ENCODE measurements at places on chromosomes 3 and 15. TPM values are rescaled to one million over a fixed set of nuclear protein-coding genes. Genes with fewer than 3 reads are reported as not detected.

DNA sequence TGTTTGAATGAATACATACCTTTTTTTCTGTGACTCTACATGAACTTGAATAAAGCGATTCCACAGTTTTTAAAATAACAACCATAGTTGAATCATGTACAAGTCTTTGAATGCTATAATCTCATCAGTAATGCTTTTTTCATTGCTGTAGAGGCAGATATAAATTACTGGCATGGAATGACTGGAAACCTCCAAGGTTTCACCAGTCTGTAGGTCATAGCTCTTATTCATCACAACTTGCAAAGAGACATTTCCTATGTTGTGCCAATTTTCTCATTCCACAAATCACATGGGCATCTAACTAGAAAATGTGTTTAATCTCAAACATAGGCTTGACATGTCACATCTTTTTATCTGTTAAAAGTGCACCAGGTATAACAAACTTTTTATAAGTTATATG lies 407.1 kb upstream of the KCNMB2 start:
- no peaks in the 10 kb centered on the region for H3K36me3 ChIP-seq
- no peaks in the 10 kb centered on the region for H3K4me1 ChIP-seq
- no peak overlapping the region for H3K4me3 ChIP-seq
- no peak overlapping the region for H3K27ac ChIP-seq
- DNase-seq = no peak

Gene SIDT1
- total RNA-seq = 0.48 TPM

Gene RBMS3
- total RNA-seq = 63.1 TPM

- peaks cover 2% of the 10 kb centered on the region for H3K4me1 ChIP-seq
- H3K36me3 ChIP-seq = no peaks in the 10 kb centered on the region
- H3K27ac ChIP-seq = no peak overlapping the region
- no peak for DNase-seq
Observed at GRCh38 chr3:135964160-135964955, 1.2 kb upstream of the PPP2R3A start.

DNA sequence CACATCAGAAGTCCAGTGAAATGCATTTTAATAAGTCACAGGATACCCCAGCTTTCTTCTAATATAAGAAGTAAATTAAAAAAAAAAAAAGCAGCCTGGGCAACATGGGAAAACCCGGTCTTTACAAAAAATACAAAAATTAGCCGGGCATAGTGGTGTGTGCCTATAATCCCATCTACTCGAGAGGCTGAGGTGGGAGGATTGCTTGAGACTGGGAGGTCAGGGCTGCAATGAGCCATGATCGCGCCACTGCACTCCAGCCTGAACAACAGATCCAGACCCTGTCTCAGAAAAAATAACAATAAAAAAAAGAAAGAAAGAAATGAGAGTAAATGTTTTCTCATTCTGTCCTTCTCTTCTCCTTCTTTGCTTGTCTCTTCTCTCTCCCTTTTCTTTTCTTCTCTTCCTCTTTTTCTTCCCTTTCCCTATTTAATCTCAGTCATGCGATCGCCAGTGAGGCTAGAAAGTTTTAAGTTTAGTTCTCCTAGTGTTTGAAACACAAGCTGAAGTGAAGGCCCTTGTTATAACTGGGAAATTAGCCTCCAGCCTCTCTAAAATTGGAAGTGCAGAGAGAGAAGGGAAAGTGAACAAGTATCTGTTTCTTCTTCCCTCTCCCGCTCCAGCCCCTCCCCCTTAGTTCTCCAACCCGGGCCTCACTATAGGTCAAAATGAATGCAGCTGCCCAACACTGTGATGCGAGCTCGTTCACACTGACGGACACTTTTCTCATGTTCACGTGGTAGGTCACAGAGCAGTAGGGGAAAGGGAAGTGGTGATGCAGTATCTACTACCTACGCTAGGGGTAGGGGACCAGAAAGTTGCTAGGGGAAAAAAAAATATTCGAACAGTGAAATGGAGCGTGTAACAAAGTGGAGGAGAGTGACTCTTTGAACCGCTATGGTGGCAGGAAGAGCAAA lies 23.5 kb upstream of the TSC22D2 start:
- H3K36me3 ChIP-seq = no peaks in the 10 kb centered on the region
- H3K27me3 ChIP-seq = no peaks in the 10 kb centered on the region
- no peak overlapping the region for H3K27ac ChIP-seq
- DNase-seq = no peak

Gene GOLGA8J
- not detected for total RNA-seq

- H3K4me1 ChIP-seq = no peaks in the 10 kb centered on the region
- no peaks in the 10 kb centered on the region for H3K27me3 ChIP-seq
- no peak for DNase-seq
- H3K27ac ChIP-seq = no peak overlapping the region
- H3K36me3 ChIP-seq = no peaks in the 10 kb centered on the region
Observed at GRCh38 chr15:75810874-75811498, 32.3 kb upstream of the UBE2Q2 start.

- no peak for DNase-seq
- H3K27ac ChIP-seq = peak overlapping the region; percentile 2
- H3K36me3 ChIP-seq = no peaks in the 10 kb centered on the region
- no peaks in the 10 kb centered on the region for H3K27me3 ChIP-seq
- no peak overlapping the region for H3K4me3 ChIP-seq
Observed at GRCh38 chr15:98946301-98947255, 61.0 kb downstream of the PGPEP1L start.

GRCh38 chr3:107588217-107588616 lies 65.5 kb downstream of the BBX start:
- H3K36me3 ChIP-seq = no peaks in the 10 kb centered on the region

DNA sequence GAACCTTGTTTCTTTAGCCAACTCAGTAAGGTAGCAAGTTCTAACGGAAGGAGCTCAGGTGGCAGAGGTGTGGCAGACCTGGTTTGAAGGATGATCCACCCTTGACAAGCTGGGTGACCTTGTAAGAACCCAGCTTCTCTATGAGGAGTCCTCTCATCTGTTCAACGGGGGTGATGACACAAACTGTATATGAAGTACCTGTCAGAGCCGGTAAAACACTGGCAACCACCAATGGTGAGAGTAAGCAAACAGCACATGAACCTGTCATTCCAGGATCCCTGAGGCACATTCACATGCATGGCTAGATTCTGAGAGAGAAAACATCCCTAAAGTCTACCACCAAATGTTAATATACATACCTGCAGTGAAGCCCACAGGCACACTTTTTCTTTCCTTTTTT lies 2.4 kb downstream of the SCAP start:
- no peaks in the 10 kb centered on the region for H3K27me3 ChIP-seq
- H3K36me3 ChIP-seq = no peaks in the 10 kb centered on the region
- H3K4me1 ChIP-seq = peaks cover 11% of the 10 kb centered on the region
- no peak overlapping the region for H3K27ac ChIP-seq
- H3K4me3 ChIP-seq = no peak overlapping the region

GRCh38 chr15:45664451-45664850 lies 29.6 kb downstream of the SQOR start:
- no peak overlapping the region for H3K4me3 ChIP-seq
- no peak overlapping the region for H3K27ac ChIP-seq
- no peaks in the 10 kb centered on the region for H3K27me3 ChIP-seq
- DNase-seq = no peak

DNA sequence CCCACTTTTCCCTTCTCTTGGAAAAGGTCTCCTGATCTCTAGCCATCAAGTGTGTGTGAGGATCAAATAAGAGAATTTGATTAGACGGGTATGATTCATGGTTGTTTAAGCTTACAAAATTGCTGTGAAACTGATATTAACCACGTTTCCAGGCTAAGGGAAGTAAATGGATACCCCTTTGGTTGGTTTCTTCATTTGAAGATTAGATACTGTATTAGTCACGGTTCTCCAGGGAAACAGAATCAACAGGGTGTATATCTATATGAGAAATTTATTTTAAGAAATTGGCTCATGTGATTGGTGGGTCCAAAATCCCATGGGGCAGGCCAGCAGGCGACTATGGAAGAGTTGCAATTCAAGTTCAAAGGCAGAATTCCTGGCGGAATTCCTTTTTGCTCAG lies 112.7 kb upstream of the SELENOK start:
- H3K4me1 ChIP-seq = no peaks in the 10 kb centered on the region
- no peak for DNase-seq
- H3K36me3 ChIP-seq = no peaks in the 10 kb centered on the region
- no peak overlapping the region for H3K27ac ChIP-seq
- H3K27me3 ChIP-seq = no peaks in the 10 kb centered on the region

Gene PCLAF
- total RNA-seq = 0.37 TPM

DNA sequence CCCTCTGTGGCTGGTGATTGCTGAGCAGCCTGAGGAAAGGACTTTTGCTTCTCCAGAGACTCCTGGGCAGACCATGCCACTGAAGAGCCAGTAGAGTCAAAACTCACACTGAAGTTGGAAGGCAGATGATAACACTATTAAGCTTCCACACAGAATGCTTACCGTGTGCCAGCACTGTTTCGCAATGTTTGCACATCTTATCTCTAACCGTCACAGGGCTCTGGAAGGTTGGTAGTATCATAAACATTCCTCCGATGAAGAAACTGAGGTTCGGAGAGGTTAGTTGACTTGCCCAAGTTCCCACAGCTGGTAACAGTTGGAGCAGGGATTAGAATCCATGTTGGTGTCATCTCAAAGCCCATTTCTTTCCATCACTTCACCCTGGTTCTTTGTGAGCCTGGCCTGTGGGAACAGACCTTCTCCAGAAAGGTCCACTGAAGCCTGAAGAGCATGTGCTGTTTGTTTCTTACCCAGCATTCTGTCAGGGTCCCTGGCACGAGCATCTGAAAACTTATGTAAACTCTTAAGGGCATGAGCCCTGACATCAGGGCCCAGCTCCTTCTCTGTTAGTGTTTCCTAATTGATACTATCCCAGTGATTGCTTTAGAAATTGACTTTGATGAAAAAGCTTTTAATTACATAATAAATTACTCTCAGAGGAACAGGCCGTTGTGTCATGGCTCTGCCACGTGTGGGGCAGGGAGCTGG lies 77.0 kb upstream of the PRR23C start:
- H3K36me3 ChIP-seq = no peaks in the 10 kb centered on the region
- H3K4me3 ChIP-seq = no peak overlapping the region
- H3K4me1 ChIP-seq = peaks cover 8% of the 10 kb centered on the region
- DNase-seq = no peak
- no peak overlapping the region for H3K27ac ChIP-seq

Gene TRIM42
- total RNA-seq = not detected

DNA sequence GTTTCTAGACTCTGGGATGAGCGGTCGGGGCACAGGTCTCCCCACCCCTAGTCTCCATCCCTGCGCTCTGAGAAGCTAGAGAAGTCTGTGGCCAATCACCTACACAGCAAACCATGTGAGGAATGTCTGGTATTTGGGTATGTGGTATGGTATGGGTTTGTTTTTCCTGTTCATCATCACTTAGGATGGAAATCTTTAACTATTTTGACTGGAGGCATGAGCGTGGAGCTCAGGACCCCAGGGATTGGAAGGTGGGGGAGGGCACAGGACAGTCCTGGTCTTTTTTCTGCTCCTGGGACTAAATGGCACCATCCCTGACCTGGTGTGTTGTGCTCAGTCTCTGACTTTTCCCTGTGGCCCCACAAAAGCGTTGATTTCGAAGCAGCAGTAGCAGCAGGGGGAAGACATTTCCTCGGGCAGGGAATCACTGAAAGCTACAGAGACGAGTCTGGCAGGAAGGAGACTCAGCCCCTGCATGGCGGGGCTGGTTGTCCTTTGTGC lies 191.7 kb upstream of the TPM1 start:
- no peak overlapping the region for H3K4me3 ChIP-seq
- no peaks in the 10 kb centered on the region for H3K27me3 ChIP-seq
- DNase-seq = no peak

Gene CEMIP
- 10.0 TPM for total RNA-seq

- no peaks in the 10 kb centered on the region for H3K36me3 ChIP-seq
- no peak overlapping the region for H3K27ac ChIP-seq
- H3K4me1 ChIP-seq = no peaks in the 10 kb centered on the region
- DNase-seq = no peak
- H3K27me3 ChIP-seq = no peaks in the 10 kb centered on the region
Observed at GRCh38 chr3:26668171-26668570, 45.6 kb downstream of the LRRC3B start.

DNA sequence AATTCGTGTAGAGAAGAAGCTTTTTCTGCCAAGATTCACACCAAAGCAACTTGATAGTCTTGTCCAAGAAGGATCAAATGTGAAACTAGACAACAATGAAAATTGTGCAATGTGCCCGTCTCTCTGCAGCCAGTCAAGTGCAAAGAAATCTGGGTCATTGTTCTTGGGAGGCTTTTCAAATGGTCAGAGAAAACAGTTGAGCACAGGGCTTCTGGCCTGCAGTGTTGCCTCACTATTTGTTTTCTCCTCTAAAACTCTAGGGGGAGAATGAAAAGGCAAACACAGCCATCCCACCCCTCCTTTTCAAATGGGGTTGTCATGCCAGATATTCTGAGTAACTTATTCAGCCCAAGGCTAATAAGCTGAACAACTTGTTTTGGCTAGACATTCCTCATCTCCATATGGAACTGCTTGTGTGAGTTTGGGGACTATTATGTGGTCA lies 417.6 kb upstream of the CDIN1 start:
- DNase-seq = no peak
- H3K27me3 ChIP-seq = no peaks in the 10 kb centered on the region
- no peaks in the 10 kb centered on the region for H3K36me3 ChIP-seq
- H3K4me3 ChIP-seq = no peak overlapping the region

Gene PYGO1
- 10.3 TPM for total RNA-seq

DNA sequence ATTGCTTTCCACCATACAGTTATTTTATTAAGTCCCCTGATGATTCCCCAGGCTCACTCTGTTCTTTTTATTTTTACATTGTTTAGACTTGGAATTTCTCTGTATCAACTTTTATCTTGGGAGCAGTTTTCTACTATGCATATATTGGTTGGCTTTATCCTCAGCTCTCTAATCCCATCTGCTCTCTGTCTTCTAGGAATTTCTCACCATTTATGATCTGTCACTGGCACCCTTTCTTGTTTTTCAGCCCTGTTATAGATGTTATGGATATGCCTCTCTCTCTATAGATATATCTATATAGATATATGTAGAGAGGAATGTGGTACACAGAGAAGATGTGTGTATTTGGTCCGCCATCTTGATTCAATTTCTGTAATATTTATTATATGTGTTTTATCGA lies 90.5 kb downstream of the SH3GL3 start:
- no peak for DNase-seq
- H3K36me3 ChIP-seq = no peaks in the 10 kb centered on the region
- H3K27ac ChIP-seq = no peak overlapping the region
- no peaks in the 10 kb centered on the region for H3K27me3 ChIP-seq
- no peaks in the 10 kb centered on the region for H3K4me1 ChIP-seq
- no peak overlapping the region for H3K4me3 ChIP-seq

- no peak for DNase-seq
- no peaks in the 10 kb centered on the region for H3K27me3 ChIP-seq
- H3K4me3 ChIP-seq = no peak overlapping the region
- H3K4me1 ChIP-seq = no peaks in the 10 kb centered on the region
- H3K27ac ChIP-seq = no peak overlapping the region
- no peaks in the 10 kb centered on the region for H3K36me3 ChIP-seq
Observed at GRCh38 chr15:72614810-72615532, 39.5 kb upstream of the GOLGA6B start.

Gene CLEC3B
- total RNA-seq = 6.8 TPM

Gene MYLK
- 50.2 TPM for total RNA-seq
